AG04450 (cell line): ENCODE measurements at places on chromosomes 6 and 20. TPM values are rescaled to one million over a fixed set of nuclear protein-coding genes. Genes with fewer than 3 reads are reported as not detected.

DNA sequence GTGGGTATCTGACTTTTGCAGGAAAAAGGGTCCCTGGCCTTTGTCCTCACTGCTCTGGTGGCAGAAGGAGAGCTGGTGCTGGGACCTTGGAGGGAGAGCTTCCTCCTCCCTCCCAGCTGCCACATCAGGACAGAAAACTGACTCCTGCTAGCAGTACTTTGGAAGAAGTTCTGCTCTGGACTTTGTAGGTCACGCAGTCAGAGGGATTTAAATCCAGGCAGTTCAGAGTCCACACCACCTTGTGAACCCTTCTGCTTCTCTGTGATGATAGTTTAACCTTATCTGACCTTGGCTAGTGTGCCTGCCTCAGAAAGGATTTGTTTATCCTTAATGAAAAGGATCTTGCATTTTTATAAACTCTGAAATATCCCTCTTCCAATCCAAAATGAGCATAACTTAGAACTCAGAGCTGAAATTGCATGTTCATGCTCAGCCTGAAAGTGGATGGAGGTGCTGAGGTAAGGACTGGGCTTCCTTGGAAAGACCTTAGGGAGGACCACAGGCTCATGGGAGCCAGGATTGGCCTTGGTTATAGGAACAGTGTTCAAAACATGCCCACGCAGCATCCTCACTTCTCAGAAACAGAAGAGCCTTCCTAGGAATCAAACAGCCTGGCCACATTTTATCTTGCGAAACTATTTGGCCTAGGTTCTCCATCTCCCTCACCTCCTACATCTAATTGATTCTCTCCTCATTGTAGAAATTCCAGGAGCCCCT lies 123.9 kb upstream of the SASH1 start:
- DNase-seq, result no peak

The FAM229B gene
- 55.0 and 55.9 TPM in 2 replicates for polyA plus RNA-seq

The LTV1 gene
- 22.8 and 28.2 TPM in 2 replicates for polyA plus RNA-seq

The TPD52L1 gene
- 10.9 and 11.1 TPM in 2 replicates for polyA plus RNA-seq

- DNase-seq, result no peak
Measured at GRCh38 chr6:86629123-86629522, 308.2 kb upstream of the HTR1E start.
